Tibial nerve (tissue), 4 donors: ENCODE measurements at places on chromosomes 2 and 18. TPM values are rescaled to one million over a fixed set of nuclear protein-coding genes. Genes with fewer than 3 reads are reported as not detected.

DNA sequence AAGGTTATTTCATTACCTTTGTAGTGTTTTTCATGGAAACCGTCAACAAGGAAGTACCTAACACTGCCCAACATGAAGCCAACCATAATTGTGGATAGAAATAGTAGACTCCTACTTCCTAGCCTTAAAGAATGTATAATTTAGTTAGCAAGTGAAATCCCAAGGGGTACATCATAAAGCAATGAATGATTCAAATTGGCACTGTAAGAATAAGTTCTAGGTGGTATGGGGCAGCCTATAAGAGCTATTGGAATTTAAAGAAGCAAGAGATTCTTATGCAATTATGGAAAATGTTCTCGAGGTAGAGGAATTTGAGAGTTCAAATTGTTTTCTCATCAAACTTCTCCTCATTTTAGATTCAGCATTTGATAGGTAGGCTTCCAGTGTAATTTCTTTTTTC is 157.9 kb downstream of the FMNL2 start:
- no peak for DNase-seq

Gene TEX44
- total RNA-seq, result not detected

Gene SNORC
- total RNA-seq, result 10.5 TPM

DNA sequence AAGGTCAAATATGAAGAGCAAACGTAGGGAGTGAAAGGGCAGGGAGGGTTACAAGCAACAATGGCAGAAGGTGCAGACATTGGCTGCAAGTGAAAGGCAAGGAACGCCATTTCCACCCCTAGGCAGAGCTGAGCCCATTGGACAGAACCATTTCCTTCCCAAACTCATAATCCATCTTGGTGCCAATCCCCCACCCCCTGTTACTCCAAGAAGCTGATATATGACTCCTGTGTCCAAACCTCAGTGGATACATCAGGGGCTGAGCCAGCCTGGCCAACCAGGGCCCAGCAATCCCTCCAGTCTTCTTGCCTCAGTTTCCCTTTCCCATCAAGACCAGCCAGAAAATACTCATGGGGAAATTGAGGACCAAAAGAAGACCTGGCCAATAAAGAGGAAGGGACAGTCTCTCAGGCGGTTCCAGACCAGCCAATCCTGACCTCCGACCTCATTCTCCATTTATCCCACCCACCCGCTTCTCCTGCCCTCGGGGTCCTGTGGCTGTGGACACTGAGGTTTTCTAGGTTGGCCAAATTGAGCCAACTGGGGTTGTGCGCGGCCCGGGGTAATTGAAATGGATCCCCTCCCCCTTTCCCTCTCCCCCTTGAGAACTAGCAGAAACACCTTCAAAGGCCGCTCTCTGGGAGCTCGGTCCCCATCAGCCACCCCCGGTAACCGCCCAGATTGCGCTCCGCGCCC is 24.8 kb downstream of the TNS1 start:
- no peak for DNase-seq

DNA sequence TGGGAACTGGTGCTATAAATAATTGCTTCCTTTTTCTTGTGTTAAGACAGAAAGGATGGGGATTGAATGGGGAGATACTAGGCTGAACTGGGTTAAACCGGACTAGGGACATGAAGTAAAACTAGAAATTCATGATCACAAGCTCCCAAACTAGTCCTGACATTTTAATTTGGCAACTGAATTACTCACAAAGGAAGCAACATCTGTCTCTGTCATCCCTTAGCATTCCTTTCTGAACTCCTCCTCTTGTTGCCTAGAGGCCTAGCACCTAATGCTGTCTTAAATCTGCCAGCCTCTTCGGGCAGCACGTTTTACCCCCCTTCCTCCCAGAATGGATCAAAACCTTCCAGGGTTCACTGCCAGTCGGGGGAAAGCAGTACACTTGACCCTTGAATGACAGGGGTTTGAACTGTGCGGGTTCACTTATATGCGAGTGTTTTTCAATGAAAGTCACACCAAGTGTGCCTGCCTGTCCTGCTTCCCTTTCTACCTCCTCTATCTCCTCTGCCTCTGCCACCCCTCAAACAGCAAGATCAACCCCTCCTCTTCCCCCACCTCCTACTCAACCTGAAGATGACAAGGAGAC is 8.2 kb downstream of the KCTD1 start:
- DNase-seq, result no peak
